CD4-positive, CD25-positive, alpha-beta regulatory T cell (primary cell): ENCODE measurements at places on chromosomes 6 and 20.
A peak's percentile ranks its signal among the peaks of the same experiment; 100 is the strongest.

DNA sequence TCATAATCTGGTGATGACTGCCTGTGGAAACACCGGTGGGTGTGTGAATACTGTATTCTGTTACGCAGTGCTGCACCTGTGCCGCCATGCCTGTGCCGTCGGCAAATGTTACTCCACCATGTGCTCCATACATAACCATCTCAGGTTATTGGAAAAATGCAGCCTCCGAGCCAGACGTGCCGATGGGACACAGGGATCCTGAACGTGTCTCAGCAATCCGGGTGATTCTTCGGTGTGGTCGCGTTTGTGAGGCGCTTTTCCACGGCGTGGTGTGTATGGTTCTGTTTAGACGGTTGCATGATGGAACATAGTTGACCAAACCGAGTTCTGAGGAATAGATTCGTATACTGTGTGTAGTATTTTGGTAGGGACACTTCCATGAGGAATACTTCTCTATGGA is 130.3 kb downstream of the SMOC2 start:
- DNase-seq = no peak

DNA sequence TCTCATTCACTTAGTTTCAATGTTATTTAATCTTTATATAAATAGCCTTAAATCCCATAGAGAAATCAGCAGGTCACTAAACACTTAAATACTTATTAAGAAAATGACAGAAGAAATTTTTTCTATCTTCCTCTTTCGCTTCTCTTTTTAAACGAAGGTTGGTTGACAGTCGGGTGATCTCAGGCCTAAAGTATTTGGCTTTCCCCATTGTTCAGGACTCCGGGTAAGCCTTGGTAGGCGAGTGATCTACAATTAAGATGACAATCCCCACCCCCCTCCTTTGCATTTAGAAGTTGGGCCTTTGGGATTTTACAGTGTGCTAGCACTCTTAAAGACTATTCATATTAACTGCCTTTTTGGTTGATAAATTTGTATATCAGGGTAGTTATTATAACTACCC is 19.7 kb upstream of the UTRN start:
- no peak for DNase-seq

GRCh38 chr6:10963113-10963512 is 76.3 kb downstream of the SYCP2L start:
- DNase-seq = no peak

- DNase-seq = no peak
Measured at GRCh38 chr6:170295510-170296422, 4.9 kb upstream of the DLL1 start.

- DNase-seq = peak; percentile 6
Measured at GRCh38 chr6:8075704-8076103, 11.5 kb upstream of the BLOC1S5 start.

DNA sequence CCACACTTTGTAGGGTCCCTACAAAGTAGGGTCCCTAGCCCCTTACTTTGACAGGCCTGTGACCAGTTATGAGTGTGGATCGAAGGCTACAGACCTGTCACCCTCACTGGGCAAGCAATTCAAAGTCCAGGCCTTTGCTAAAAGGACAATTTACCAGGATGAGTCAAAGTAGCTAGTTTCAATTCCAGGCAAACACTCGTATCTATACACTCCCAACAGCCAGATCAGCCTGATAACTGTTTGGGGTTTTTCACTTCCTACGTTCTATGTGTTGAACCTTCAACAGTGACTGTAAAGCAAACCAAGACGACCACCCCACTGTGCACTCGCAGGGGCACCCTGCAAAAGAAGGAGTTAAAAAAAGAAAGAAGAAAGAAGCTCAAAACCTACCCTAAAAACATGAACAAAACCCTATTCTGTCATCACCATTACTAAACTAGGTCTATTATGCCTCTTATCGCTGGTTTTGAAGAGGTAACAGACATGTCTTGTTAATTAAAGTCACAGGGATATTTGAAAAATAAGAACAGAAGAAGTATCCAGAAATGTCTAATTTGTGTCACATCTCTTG is 3.2 kb downstream of the GFOD1 start:
- no peak for DNase-seq

DNA sequence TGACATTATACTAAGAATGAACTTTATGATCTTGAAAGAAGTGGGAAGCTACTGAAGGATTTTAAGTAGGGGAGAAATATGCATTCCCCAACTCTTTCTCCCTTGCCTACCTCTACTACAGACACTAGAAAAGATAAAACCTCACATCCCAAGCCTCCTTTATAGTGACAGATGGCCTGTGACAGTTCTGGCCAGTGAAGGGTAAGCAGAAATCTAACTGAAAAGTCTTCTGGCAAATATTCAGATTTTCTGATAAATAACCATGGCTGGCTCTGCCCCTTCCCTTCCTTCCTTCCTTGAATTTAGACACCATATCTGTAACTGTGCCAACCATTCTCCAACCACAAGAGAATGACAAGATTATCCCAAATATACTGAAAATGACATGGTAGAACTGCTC is 10.2 kb upstream of the BEND6 start:
- DNase-seq = no peak

DNA sequence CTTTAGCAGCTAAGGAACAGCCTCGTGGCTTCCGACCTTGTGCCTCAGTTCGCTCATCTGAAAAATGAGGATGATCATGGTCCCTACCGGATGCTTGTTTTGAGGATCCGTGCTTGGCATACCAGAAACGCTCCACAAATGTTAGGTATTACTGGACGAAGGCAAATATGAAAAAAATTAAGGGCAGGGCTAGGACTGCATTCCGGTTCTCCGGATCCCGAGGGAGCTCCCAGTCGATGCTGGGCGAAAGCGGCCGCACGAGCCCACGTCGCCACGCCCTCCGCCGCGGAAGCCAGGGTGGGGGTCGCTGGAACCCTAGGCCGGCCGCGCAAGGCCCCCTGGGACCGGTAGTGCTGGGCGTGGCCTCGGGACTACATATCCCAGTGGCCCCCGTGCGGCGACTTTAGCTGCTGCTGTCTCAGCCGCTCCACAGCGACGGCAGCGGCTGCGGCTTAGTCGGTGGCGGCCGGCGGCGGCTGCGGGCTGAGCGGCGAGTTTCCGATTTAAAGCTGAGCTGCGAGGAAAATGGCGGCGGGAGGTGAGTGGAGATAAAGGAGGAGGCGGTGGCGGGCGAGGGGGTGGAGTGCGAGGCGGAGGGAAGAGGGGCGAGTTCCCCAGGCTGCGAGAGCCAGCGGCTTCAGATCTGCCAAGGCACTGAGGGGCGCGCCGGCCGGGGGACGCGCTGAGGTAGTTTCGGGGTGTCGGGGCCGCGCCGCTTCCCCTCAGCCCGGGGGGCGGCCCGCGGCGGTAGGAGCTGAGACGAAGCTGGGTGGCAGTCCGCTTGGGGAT is at the start of gene NCOA3:
Gene NCOA3, plus strand, starts transcription at position 406 of the 789 bp plus-strand sequence. CDS start 120,361 bp downstream, outside the sequence.
- peak; percentile 97 for DNase-seq

GRCh38 chr20:49516916-49517804 is 34.7 kb upstream of the KCNB1 start:
- no peak for DNase-seq

GRCh38 chr20:63749597-63750508 is 10.3 kb downstream of the SLC2A4RG start:
- no peak for DNase-seq

DNA sequence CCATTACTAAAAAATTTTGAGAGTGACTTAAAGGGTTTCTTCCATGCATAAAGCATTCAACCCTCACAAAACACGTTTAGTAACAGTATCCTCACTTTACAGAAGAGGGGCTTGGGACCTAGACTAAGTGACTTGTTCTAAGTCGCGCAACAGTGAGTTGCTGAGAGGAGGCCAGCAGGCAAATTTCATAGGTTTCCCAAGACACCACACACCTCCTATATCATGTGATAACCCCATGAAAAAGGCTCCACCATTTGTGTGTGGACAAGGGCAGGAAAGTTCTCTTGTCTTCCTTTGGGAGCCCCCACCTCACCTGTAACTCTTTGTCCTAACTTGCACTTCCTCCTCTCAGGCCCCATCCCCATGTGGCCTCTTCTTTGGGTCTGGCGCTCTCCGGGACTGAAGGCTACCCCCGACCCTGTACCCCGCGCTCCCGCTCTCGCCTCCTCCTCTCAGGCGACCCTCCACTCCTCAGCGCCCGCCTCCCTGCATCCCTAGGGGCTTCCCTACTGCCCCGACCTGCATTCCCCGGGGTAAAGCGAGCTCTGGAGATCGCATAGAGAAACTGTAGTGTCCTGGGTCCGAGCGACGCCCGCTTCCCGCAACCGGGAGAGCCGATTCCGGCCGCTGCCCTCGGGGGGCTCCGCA is 392 bp downstream of the PSMB8 start:
- no peak for DNase-seq

GRCh38 chr6:141492521-141493284 is 640.0 kb upstream of the GJE1 start:
- no peak for DNase-seq

DNA sequence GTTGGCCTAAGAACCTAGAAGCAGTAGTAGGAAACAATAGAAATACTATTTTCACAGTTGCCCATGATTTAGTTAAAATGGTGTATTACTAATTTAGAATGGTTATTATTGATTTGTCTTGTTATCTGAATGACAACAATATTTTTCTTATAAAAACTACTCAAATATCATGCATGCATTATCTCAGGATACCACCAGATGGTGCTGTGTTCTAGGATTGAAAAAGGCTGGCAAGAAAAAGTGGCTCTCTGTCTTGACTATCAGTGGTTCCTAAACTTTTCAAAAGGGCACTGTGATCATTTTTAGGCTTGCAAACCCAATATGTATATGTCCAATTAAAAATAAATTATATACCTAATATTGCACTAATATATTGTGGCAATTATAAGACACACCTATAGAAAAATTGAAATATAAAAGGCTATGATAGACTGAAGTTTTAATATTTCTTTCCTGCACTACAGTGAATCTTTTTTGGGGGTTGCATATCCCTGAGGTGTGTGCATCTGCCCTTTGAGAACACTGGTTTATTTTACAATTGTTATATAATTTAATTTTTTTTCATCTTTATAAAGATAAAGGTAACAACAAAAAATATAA is 131.7 kb upstream of the MLIP start:
- peak; percentile 3 for DNase-seq

DNA sequence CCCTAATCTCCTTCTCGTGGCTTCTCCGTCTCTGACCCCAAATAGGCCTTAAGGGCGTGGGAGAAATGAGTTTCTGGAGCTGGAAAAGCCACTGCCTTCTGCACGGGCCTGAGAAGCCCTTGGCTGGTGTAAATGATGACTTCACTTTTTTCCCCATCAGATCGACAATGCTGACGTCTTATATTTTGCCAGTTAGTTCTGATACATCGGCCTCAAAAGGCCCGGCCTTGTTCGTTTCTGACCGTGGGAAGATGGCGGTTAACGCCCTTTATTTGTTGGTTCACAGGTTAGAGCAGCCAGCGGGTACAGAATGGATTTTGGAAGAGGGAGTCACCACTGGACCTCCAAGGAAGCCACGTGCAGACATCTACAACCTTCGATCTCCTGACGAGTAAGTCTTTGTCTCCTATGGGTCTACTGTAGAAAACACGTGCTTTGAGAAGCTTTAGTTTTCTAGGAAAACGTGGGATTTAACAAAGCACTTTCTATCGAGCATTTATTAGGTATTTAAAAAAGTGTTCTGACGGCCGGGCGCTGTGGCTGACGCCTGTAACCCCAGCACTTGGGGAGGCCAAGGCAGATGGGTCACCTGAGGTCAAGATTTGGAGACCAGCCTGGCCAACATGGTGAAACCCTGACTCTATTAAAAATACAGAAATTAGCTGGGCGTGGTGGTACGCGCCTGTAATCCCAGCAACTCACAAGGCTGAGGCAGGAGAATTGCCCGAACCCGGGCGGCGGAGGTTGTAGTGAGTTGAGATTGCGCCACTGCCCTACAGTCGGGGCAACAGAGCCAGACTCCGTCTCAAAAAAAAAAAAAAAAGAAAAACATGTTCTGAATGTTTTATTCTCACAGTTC is 1.2 kb upstream of the ZNFX1 start:
- DNase-seq = no peak

- DNase-seq = no peak
Measured at GRCh38 chr6:116424001-116424400, 37.2 kb upstream of the CALHM6 start.

- no peak for DNase-seq
Measured at GRCh38 chr6:15994814-15995459, 133.9 kb upstream of the MYLIP start.

DNA sequence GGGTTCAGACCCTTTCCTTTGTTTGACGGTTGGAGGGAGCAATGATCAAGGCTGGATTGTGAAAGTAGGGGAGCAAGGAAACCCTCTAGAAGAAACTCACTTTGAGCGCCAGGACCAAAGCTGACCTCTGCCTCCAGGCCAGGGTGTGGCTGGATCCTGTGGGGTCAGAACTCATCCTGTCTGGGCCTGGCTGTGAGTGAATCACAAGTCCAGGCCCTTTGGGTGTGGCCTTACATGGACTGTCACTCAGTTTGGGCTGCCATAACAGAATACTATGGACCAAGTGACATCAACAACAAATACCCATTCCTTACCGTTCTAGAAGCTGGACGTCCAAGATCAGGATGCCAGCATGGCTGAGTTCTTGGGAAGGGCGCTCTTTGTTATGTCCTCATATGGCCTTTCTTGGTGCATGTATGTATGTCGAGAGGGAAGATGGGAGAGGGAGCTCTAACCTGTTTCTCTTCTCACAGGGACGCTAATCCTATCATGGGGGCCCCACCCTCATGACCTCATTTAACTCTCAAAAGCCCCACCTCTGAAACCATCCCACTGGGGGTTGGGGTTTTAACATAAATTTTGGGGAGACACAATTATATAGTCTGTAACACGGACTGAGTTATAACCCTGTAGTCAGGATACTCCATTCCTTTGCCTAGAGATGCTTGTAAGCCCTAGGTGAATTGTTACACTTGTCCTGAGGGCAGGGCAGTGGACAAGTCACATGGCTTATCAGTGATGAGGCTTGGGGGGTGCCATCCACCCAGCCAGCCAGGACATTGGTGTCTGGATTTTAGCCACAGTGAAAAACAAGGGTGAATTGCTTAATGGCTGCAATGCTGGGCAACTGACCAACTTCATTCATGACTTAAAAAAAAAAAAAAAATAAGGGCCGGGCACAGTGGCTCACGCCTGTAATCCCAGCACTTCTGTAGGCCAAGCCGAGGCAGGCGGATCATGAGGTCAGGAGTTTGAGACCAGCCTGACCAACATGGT is 80.0 kb downstream of the TRMT11 start:
- DNase-seq = no peak

- DNase-seq = no peak
Measured at GRCh38 chr6:154878871-154879491, 116.1 kb upstream of the TIAM2 start.

- no peak for DNase-seq
Measured at GRCh38 chr6:129314575-129314974, 395.4 kb downstream of the ARHGAP18 start.

- no peak for DNase-seq
Measured at GRCh38 chr6:52325695-52326471, 36.1 kb upstream of the PAQR8 start.

DNA sequence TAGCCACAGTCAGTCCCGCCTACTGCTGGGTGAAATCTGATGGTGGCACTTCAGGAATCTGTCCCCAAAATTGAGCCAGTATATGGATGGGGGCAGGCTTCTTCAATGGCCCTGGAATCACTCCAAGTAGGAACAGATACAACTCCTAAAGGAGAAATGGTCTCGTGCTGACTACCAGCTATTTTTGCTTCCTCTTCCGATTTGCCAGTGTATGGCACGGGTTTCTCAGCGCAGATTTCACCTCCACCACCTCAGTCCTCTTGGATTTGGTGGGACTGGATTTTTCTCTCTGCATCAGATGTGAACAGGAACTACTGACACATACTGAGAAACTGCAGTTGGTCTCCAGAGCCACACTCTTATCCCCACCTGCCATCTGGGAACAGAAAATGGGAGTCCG is 27.2 kb downstream of the PNPLA1 start:
- no peak for DNase-seq
